Esophagus squamous epithelium (tissue), 5 donors: ENCODE measurements at places on chromosomes 11 and 22.

DNA sequence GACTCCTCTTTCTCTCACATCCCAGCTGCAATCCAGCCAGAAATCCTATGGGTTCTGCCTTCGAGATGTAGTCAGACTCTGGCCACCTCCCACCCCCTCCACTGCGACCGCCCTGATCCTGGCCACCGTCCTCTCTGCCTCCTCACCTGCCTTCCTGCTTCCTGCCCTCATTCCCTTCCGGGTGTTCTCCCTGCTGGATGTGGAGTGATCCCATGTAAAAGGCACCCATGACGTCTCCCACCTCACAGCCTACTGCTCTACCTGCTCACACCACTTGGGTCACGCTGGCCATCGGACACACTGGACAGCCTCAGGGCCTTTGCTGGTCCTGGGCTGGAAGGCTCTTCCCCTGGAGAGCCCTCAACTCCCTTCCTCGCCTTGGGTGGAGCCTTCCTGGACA is 33.7 kb upstream of the CD5 start:
- no peak for DNase-seq

- DNase-seq = no peak
Measured at GRCh38 chr11:124115782-124116616, 749 bp downstream of the VWA5A start.

DNA sequence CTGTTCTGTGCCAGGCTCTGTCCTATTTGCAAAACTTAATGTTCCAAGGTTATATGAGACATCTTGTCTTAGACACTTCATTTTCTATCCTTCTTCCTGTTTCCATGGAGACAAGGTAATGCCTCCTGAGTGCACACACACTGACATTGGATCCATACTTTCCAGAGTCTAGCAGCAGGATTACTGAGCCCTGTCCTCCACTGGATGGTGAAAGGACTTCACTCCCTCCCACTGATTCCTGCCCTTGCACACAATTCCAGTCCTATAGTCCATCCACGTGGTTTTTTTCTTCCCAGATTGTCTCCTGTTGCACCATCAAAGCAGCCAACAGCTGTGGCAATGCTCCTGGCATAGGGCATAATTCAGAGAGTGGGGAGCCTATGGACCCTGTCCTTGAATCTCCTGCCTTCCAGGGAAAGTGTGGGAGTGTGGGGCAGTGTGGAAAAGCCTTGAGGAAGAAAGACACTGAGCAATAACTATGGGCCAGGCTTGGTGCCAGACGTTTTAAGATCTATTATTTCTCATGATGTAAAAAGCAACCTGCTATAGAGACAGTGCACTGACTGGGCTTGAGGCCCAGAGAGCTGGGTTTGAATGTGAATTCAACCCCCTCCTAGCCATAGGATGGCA is 31.3 kb downstream of the SERPINH1 start:
- no peak for DNase-seq

- no peak for DNase-seq
Measured at GRCh38 chr11:64206457-64207255, at the start of gene FERMT3. Gene FERMT3 (plus strand): TSS chr11:64206721. CDS start chr11:64207365, 644 bp downstream.

DNA sequence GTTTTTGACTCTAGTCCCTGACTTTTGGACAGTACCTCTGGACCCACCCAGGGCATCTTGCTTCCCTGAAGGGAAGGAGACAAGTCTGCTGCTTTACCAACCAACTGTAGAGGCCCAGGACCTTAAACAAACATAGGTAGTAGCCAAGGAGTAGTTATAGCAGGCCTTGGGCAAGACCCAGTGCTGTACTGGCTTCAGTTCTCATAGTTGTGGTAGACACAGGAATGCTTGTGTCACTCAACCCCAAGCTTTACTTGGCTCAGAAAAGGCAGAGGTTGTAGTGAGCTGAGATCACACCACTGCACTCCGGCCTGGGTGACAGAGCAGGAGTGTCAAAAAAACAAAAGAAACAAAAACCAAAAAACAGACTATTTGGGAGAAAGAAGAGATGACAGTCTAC is 21.3 kb upstream of the OR52M1 start:
- no peak for DNase-seq

DNA sequence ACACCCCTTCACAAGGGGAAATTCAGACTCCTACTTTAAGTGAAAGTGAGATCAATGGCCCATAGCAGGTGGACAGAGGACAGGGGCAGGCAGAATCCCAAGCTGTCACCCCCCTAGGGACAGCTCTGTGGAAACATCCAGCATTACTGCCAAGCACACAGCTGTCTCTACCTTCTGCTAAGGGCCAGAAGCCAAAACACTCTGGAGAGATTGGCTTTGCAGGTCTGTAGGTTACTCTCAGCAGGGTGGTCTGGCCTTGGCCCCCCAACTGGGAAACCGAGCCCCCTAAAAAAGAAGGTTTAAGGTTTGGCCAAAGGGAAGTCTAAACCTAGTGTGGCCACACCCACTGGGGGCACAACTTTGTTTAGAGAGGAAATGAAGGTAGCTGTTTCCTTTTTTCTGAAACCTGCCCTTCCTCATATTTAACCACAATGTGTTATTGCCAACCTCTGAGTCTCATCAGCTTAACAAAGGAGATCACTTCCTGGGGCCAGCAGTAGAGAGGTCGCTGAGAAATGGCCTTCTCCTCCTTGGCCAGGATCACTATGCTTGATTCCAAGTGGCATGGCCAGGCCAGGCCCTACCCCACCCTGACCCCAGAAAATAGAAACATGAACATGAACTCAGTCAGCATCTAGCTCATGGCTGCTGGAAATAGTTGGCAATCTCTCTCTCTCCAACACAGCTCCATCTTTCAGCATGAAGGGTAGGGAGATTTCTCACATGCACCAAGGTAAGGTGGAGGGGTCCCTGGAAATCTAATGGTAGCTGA is 25.9 kb upstream of the SCARF2 start:
- DNase-seq = no peak

DNA sequence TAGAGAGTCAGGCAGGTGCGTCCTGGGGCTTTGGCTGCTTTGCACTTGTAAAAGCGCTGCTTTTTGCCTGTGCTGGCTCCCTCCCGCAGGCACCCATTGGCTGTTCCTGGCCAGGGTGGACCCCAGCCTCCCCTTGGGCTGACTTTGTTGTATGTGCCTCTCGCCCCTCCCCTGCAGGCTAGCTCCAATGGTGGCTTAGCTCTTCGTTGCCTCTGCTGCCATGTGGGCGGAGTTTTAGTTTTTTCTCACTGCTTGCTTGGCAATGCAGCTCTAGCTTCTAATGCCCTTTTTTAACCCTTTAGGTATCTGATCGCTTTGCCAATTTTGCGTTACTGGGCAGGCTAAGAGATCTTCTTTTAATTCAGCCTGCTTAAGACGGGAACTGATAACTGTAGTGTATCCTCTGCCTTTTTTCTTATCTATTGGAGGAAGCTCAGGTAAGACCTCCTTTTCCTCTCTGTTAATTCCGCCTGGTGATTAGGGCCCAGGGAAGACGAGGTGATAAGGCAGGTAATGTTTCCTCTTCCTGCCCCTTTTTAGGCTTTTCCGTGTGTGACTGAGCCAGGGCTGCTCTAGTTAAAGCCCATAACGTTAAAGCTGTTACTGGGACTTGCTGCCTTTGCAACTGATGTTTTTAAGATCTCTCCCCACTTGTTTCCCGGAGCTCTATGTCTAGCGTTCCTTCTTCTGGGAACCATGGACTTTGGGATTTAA is 11.7 kb upstream of the GLYATL1 start:
- no peak for DNase-seq

DNA sequence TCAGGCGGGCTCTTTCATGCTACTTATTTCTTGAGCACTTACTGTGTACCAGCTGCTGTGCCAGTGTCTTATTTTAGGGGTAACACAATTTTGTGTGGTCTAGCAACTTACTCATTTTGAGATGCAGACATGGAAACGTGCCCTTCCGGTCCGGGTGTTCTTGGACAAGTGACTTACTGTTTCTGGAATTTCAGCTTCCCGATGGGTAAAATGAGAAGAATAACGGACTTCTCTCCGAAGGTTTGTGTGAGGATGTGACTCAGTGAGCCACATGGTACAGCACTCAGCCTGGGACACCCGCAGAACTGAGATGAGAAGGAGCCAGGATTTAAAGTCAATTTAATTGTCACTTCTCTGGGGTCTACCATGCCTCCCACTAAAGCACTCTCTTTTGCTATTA is 114.5 kb upstream of the SYT13 start:
- DNase-seq = no peak

- DNase-seq = no peak
Measured at GRCh38 chr22:48596111-48596850, 1231.4 kb downstream of the BRD1 start.

GRCh38 chr11:105092256-105093239 is 47.0 kb downstream of the CARD18 start:
- no peak for DNase-seq

DNA sequence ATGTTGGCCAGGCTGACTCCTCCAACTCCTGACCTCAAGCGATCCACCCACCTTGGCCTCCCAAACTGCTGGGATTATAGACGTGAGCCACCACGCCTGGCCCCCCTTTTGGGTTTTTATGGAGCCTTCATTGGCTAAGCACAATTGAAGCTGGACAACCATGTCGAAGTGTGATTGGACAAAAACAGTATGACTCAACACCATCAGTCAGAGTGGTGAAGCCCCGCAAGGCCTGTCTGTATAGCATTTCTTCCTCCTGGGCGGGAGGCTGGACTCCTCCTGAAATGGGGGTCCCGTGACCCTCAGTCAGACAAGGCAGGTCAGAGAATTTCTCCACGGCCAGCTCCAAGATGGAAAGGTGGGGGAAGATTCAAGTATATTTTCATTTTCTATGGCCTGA is 3.1 kb upstream of the PARVB start:
- DNase-seq = no peak

DNA sequence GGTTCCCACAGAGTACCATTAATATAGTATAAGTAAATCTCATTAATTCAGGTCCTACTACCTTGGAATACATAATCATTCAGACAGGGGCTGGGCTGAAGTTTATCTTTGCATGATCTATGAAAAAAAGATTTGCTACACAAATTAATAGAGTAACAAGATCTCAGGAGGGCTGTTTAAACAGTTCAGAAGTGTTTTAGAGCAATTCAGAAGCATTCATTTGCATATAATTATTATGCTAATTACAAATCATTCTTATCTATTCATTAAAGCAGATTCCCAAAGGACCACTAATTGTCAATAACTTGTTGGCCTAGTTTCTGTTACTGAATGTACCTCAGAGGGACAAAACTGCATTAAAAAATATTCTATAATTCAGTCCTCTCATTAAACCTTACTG is 40.5 kb downstream of the PITPNB start:
- no peak for DNase-seq

- no peak for DNase-seq
Measured at GRCh38 chr22:17578136-17578754, 14.9 kb downstream of the SLC25A18 start.

DNA sequence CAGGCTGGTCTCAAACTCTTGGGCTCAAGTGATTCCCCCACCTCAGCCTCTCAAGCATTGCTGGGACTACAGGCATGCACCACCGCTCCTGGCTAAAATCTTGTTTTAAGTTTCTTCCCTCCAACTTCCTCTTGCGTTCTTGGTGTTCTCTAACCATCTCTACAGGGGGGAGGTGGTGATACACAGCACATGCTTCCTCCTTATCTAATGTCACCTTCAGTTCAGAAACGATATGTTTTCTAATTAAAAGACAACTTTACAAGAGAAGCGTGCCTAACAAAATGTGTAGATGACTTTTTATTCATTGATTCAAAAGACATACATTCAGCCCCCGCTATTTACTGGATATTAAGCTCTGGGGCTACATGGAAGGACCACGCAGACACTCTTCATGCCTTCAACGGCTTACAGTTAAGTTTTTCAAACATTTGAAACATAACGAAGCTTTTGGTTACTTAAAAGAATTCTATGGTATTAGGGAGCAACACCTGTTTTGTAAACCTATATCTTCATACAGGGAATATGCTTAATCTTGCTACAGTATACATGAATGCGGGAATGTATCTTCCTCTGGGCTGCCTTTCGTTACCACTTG is 933 bp upstream of the DLAT start:
- DNase-seq = no peak
